ENCODE measurements at places on chromosomes 1 and 21. TPM values are rescaled to one million over a fixed set of nuclear protein-coding genes. Genes with fewer than 3 reads are reported as not detected.
A peak's percentile ranks its signal among the peaks of the same experiment; 100 is the strongest.

DNA sequence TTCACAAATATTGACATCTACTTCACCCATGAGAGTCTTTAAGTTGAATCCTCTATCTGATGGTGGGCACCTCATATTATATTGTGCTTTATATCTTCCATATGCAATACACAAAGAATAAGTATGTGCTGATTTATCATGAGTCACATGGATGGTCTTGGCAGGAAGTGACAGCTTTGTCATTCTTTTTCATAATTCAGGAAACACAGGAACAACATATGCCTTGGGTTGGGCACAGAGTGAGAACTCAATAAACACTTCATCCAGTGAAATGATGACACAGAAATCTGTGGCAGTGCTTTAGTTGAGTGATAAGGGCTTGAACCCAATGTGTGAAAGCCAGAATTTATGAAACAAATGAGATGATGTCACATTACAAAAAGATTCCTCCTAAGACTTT, 41.2 kb downstream of the GADD45A start:
- no peak for DNase-seq

DNA sequence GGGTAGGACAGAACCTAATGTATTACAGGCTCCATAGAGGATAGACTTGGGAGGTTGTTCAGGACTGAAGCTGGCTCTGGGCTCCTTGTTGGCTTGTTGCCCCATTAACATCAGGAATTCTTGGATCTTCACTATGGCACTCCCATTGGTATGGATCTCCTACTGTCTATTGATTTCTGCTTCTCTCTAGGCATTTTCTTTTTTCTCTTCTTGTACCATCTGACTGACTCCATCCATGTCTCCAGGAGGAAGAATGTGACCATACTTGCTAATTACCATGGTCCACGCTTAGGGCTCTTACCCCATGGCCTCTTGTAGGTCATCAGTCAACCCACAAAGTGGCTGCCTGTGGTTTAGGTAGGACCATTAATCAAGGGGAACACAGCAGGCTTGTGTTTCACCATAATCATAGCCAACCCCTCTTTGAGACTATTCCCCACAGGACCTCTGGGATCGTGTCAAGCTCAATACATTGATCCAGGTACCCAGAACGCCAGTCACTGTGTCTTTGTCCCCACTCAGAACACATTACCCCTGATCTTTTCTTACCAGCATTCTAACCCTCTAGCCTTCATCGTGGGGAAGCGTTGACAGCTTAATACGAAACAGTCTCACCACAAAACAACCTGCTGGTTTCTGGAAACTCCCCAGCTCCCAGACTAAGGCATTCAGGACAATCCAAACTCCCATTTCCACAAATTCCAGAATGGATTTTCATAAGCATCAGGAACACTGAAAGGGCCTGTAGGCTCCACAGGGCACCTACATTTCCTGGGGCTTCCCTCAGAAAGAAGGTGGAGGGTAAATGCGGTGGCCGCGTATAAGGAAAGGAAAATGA, 97.1 kb downstream of the ETS2 start:
- no peak for DNase-seq

DNA sequence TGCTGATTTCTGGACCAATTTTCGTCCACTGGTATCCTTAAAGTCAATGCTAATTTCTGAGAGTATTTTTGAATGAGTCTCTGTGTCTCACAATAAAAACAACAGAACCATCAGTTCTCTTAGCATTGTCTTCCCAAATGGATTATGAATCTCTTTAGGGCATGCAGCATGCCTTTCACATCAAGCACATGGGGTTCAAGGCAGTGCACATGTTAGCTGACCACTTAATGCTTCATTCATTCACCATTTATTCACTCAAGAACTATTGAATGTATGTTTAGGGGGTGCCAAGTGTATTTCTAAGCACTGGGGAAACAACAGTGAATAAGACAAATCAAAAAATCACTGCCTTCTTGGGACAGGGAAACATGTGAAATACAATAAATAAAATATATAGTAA, 126.7 kb upstream of the SLC44A3 start:
- no peak for DNase-seq

DNA sequence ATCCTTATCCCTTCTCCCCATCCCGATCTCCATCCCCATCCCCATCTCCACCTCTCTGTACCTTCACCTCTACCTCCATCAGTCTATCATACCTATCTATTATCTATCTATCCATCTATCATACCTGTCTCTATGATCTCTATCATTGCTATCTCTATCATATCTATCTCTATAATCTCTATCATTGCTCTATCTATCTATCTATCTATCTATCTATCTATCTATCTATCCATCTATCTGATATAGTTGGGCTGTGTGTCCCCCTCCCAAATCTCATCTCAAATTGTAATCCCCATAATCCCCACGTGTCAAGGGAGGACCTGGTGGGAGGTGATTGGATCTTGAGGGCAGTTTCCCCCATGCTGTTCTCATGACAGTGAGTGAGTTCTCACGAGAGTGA, 97.9 kb upstream of the PAXBP1 start:
- DNase-seq = no peak

DNA sequence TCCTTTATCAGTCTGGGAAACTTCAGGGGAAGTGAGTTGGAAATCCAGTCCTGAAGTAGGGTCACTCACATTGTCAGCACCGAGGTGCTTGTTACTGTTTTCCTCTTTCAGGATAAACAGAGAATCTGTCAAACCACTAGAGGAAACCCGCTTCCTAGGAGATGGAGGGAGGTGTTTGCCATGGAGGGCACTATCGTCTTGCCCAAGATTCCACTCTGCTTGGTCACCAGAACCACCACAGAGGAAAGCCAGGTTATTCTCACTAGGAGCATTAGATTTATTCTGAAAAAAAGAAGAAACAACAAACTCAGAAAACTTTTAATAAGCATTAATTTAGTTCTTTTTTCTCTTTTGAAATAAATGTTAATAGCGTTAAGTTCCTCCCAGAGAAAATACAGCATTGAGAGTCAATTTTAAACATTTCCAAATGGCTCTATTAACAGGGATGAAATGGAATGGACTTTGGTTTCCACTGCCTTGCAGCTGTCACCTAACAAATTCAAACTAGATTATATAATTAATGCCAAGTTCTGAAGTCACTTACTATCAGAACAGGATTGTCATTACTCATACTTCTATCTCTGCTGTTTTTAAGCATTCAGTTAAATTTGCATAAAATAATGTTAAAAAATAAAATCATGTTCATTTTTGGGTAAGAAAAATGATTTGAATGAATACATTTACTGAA, 242.8 kb downstream of the CRB1 start:
- DNase-seq = no peak

GRCh38 chr1:53992085-53992874, 25.7 kb downstream of the LDLRAD1 start:
- DNase-seq = no peak

GRCh38 chr1:189752461-189752995, 725.1 kb downstream of the BRINP3 start:
- DNase-seq = no peak

DNA sequence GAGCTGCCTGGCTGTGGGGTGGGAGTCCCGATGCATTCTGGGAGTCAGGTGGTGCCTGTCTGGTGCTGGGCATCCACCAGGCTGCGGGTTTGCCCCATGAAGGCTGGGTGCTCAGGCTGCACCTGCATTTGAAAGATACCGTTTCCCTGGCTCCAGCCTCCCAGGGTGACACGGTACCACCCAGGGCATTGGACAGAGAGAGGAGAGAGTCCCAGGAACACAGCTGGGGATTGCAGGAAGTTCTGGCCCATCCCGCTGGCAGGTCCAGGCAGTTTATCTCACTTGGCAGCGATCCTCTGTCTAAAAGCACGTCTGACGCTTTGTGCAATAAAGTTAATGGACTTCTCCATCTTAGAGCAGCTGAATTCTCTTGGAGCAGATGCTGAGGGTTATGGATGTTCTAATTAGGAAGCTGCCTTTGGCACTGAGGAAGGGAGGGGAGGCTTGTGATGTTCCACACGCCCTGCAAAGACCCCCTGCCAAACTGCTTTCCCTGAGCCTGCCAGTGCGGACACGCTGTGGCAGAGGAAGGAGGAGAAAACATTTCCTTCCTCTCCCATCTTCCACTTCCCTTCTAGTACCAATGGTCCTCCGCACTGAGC, 246.9 kb downstream of the GRIK3 start:
- DNase-seq = no peak

DNA sequence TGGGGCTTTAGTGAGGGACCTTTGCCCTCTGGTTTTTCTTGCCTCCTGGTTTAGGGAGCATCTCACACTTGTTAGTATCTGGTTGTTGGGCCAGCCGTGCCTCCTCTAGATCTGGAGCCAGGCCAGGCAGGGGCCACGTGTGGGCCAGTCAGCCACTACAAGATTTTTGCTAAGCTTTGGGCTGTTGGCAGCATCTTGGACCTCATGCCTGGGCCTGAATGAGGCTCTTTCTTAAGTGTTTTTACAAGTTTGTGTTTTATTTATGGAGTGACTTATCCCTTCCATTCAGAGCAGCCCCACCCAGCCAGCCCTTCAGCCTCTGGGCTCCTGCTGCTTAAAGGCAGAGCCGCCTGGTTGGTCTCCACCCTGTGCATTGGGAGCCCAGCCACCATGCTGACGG, 1.6 kb upstream of the SH3BGRL3 start:
- DNase-seq = peak; percentile 49

GRCh38 chr1:42736152-42736551, 3.9 kb downstream of the CLDN19 start:
- DNase-seq = no peak

GRCh38 chr1:206699626-206700025, 14.9 kb downstream of the MAPKAPK2 start:
- DNase-seq = no peak

TPTE gene
- not detected for total RNA-seq

RHD gene
- not detected for total RNA-seq

NTNG1 gene
- total RNA-seq = not detected

DEPDC1 gene
- 74.0 TPM for total RNA-seq

RPE65 gene
- total RNA-seq = not detected
